ENCODE measurements at places on chromosomes 16 and 17. TPM values are rescaled to one million over a fixed set of nuclear protein-coding genes. Genes with fewer than 3 reads are reported as not detected.

GAA gene
- total RNA-seq = 54.8 TPM

TMEM231 gene
- total RNA-seq = 5.9 TPM

TP53 gene
- 12.9 TPM for total RNA-seq

GP1BA gene
- total RNA-seq = not detected

SLC4A1 gene
- total RNA-seq = 1.1 TPM

PLSCR3 gene
- total RNA-seq = 21.6 TPM

IRX5 gene
- total RNA-seq = 4.1 TPM

CACNA1G gene
- total RNA-seq = 4.3 TPM

TMEM97 gene
- total RNA-seq = 3.4 TPM

GALNS gene
- 12.6 TPM for total RNA-seq

Measured in right atrium auricular region (tissue), 2 donors.